ENCODE measurements at places on chromosomes 1 and 21. TPM values are rescaled to one million over a fixed set of nuclear protein-coding genes. Genes with fewer than 3 reads are reported as not detected.

RIPK4 gene
- 54.8 TPM for total RNA-seq

OR2M3 gene
- not detected for total RNA-seq

FCN3 gene
- total RNA-seq = not detected

CFHR5 gene
- not detected for total RNA-seq

KCNA2 gene
- total RNA-seq = 0.03 TPM

TBX15 gene
- total RNA-seq = 0.27 TPM

FCRL6 gene
- total RNA-seq = not detected

LCE1C gene
- not detected for total RNA-seq

VCAM1 gene
- total RNA-seq = 0.27 TPM

FCGR2B gene
- total RNA-seq = 0.48 TPM

NPR1 gene
- total RNA-seq = 0.26 TPM
